ENCODE measurements at places on chromosomes 1 and 21.

DNA sequence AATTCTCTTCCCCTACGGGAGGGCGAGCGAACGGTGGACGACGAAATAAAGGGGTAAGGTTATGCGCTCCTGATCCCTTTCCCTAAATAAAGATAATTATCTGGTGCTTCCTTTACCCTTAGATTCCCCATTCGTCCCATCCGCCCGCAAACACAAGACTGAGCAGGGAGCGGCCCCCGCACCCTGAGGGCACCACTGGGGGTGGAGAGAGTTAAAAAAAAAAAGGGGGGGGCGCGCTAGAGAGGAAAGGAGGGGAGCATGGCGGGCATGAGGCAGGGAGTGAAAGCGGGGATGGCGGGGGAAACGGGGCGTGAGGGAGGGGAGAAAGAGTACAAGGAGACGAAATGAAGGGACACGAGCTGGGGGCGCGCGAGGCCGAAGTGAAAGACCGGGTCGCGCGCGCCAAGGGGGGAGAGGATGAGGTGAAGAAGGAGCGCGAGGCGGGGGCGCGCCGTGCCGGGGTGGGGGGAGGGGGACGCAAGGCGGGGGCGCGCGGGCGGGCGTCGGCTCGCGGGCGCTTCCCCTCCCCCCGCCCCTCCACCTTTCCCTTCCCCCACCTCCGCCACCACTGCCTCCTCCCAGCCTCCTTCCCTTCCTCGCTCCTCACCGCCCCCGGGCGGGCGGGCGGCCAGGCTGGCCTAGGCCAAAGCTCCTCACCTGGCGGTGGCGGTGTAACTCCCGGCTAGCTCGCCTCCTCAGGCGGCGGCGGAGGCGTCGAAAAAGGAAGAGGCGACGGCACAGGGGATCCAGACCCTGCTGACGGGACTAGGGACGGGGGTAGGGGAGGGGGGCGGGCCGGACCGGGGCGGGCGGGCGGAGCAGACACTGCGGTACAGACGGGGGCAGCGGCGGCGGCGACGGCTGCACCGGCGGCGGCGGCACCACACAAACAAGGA lies 448 bp downstream of the GATAD2B start:
- no peak for DNase-seq

DNA sequence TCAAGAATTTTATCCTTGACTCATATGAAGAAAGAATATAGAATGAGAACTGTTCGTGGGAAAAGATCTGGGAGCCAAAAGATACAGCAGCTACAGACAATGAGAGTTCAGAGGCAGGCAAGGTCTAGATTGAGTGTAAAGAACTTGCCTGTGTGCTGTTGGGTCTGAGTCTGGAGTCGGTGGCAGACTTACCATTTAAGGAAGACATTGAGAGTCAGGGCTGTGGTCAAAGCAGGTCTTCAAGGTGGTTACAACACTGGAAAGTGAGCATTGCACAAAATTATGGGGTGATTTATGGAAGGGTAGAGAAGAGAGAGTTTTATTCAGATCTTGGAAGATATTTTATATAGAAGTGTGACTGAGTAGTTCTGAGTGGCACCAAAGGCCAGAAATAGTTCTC lies 80.6 kb downstream of the TBX19 start:
- no peak for DNase-seq

DNA sequence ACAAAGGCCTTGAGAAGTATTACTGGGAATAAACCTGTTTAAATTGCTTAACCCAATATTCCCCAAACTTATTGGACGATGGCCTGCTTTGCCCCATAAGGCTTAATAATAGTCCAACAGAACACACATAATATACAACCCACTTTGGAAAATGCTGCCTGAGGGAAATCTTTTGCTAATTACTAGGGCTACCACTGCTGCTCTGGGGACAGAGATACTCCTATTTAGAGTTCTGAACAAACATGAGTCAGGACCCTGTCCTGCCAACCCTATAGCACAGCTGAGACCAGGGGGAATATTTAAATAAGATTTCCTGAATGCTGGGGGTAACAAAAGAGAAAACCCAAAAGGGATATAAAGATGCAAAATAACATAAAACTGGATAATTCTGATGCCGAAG lies 139.1 kb downstream of the BRINP2 start:
- no peak for DNase-seq

DNA sequence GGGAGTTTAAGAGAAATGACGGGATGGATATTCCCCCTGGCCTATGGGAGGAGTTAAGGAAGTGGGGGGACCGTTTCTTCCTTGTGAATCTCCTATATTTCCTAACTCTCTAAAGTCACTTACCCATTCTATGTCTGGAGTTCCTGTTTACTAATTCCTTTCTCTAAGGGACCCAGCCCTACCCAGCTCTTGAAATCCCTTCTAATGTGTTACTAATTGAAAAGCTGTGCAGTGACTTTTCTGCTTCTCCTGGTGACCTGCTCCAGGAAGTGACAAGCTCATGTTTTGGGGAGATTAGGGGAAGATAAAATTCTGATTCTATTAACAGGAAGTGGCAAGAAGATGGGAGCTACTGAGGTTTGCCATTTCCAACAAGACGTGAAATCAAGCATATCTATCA lies 4.0 kb upstream of the SAMSN1 start:
- DNase-seq = no peak

DNA sequence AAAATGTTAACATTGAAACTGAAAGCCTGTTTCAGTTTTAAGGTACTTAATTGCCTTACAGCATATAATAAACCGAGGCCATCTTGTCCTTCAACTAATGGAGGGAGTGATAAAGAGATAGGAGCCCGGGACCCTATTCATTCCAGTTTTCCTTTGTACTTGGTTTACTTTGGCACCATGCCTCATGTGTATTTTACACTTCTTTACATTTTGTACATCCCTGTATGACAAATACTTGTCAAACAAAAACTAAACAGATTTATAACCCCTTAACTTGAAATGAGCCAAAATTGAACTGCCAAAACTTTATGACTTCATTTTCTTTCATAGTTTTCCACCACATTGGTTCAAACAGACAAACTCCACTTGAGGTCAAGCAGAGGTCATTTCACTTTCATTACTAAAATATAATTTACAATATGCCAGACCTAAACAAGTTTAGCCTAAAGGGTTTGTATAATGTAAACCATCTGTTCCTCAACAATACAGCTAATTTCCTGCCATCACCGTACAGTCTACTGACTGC lies 30.9 kb upstream of the UBE2U start:
- no peak for DNase-seq

DNA sequence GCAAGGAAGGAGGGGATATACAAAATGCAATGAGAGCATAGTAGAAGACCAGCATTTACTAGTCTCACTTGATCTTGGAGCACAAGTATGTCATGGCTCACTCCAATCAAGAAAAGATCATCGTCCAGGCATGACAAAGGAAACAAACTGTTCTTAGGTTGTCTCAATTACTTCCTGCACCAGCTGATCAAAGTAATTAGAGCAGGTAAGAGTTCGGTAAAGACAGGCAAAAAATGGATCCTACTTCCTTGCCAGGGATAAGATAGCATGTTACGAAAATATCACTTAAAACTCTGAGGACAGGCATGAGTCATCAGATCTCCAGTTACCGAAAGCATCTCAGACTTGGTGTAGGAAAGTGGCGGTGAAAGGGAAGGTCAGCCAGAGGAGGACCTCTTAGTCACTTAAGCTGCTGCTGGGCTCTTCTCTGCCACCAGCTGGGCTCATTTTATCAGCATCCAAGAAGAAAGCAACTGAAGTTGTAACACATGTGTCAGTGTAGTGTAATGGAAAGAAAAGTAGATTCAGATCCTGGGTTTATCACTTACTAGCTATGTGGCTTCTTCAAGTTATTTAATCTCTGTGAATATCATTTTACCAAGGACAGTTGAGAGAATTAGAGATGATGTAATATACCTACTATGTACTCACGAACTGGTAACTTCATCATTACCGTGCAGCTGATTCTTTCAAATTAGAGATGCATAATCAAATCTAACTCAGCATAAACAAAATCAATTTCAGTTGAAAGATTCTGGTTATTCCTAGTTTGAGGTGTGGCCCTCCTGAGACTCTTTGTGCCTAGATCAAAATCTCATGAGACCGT lies 46.8 kb downstream of the XCL1 start:
- no peak for DNase-seq

GRCh38 chr1:179313004-179313403 lies 19.4 kb downstream of the SOAT1 start:
- no peak for DNase-seq

DNA sequence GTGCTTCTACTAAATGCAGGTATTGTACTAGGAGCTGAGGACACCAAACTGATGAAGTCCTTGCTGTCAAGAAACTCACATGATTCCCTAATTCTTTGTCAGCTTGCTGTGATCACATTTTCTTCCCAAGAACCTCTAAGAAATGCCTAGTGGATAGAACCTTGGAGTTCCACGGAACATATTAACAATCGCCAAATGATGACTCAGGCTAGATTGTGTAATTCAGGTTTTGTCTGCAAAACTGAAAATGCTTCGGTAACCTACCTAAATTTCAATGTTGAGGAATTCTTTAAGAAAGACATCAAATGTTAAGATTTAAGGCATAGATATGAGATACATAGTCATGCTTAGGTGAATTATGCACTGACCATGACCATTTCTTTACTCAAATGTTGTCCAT lies 1.7 kb upstream of the GADD45A start:
- DNase-seq = no peak

GRCh38 chr1:46481961-46482360 lies 7.7 kb upstream of the DMBX1 start:
- DNase-seq = no peak

- peak; percentile 79 for DNase-seq
Observed at GRCh38 chr1:9724706-9725476, 73.4 kb downstream of the PIK3CD start.

DNA sequence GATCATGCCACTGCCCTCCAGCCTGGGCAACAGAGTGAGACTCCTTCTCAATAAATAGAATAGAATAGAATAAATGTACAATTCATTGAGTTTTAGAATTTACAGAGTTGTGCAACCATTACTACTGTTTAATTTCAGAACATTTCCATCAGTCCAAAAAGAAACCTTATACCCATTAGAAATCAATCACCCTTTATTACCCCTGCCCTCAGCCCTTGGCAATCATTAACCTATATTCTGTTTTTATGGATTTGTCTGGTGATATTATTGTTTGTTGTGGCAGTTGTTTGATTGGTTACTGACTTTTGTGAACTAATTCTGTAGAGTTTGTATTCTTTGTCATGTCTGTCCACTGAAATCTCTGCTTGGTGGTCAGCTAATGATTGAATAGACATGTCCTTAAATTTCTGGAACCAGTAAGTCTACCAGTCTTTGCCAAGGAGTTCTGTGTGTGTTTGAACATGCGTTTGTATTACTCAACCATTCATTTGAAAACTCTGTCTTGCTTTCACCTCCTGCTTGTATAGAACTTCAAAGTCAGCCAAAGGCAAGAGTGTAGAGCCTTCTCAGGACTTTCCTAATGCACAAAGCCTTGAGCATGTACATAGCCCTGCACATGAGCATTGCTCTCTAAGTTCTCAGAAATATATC lies 208.8 kb downstream of the GPR52 start:
- no peak for DNase-seq

GRCh38 chr1:68782890-68783289 lies 286.0 kb upstream of the DEPDC1 start:
- DNase-seq = no peak

DNA sequence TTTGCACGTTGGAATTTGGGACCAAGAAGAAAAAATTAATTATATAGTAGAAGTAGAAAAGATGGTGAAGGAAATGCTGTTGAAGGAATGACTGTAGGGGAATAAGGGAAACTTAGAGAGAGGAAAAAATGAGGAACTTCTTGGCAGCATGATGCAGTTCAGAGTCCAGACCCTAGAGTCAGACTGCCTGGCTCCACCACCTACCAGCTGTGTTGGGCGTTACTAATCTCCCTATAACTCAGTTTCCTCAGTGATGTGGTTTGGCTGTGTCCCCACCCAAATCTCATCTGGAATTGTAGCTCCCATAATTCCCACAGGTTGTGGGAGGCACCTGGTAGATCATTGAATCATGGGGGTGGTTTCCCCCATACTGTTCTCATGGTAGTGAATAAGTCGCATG lies 1.3 kb upstream of the SELP start:
- no peak for DNase-seq

GRCh38 chr1:220272047-220272840 lies at the start of gene RAB3GAP2:
RAB3GAP2 (minus strand) TSS chr1:220272453; CDS start chr1:220272337, 116 bp downstream.
- DNase-seq = peak; percentile 97

DNA sequence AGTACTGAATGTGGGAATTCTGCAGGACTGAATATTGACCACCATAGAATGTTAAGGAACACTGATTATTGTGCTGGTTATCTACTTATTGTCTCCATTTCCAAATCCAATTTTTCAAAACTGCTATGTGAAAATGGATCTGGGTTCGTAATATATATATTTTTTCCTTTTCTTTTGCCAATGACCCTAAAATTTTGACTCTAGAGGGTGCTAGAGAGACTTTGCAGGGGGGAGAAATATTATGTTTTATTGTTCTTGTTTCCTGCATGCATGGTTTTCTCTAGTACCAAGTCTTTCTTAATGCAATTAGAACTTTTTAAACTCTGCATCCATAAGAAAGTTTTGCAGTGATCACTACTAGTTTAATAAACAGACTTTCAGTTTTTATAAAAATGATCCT lies 1256.9 kb downstream of the BRINP3 start:
- DNase-seq = no peak

- DNase-seq = no peak
Observed at GRCh38 chr1:59705466-59706302, 109.1 kb upstream of the HOOK1 start.

DNA sequence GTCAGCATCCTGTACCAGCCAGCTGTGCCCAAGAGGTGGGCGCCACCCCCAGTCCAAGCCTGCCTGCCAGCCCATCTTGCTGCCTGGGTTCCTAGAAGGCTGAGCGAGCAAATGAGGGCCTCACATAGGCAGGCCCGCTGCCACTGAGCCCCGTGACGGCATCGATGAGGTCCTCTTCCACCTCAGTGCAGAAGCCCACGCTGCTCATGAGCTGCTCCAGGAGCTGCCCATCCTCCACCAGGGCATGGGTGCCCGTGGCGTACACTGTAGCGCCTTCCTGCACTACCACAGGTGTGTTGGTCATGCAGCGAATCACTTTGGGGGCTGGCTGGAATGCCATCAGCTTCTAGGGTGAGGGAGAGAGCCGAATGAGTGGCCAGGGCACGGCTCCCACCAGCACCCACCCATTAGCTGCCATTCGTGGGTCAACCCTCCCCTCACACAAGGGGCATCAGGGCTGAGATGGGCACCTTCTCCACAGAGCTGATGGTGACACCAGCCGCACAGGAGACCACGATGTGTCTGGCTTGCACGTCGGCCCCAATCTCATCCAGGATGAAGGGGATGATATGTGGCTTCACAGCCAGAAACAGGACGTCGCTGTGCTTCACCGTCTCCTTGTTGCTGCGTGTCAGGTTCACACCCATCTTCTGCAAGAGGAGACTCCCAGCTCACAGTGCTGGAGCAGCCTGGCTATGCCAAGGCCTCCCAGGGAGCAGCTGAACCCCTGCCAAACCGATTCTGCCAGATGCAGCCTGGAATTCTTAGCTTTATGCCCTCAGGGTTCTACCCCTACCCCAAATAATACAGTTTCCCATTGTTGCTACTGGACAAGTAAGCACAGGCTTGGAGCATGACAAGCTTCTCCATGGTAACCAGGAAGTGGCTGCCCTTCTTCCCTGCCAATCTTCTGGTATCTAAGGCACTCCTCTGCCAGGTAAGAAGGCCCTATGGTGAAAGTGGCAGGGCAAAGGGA lies 2.0 kb downstream of the PYCR2 start:
- no peak for DNase-seq

GRCh38 chr1:186055846-186056245 lies 319.2 kb downstream of the TPR start:
- no peak for DNase-seq

GRCh38 chr1:63877816-63878215 lies 104.0 kb downstream of the ROR1 start:
- DNase-seq = no peak

All from activated T-cell treated with anti-CD3 and anti-CD28 coated beads, Interleukin-2, amount 50 U/mL, for 72 hours (primary cell).